ENCODE measurements at places on chromosomes 13 and 19.

DNA sequence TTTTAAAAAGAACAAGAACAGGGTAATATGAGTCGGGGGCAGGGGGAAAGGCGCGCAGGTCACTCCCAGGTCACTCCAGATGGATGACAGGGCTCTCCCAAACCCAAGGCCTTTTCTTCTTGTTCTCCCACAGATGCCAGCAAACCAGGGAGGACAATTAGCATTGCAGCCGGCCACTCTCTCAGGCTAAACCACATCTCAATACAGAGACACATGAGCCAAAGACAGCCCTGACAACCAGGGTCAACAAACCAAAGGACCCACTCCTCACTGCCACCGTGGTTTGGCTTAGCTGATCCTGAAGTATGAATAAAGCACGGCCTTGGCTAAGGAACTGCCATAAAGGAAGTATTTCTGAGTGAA, 47.3 kb downstream of the LATS2 start:
- no peak for DNase-seq

DNA sequence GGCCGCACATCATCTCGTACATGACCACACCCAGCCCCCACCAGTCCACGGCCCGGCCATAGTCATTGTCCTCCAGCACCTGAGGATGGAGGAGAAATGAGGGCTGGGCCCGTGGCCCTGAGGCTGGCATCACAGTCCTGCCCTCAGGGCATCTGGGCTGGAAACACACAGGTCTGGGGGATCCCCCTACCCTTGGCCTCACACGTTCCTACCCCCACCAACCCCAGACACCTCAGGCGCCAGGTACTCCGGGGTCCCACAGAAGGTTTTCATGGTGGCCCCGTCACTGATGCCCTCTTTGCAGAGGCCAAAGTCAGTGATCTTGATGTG, 9.5 kb upstream of the CCNP start:
- no peak for DNase-seq

GRCh38 chr19:18704971-18705370, 21.5 kb downstream of the CRTC1 start:
- no peak for DNase-seq

- no peak for DNase-seq
These were observed 880.4 kb downstream of the EFNB2 start for GRCh38 chr13:105655046-105655445.

GRCh38 chr19:11373166-11373884, 1.1 kb upstream of the SWSAP1 start:
- no peak for DNase-seq

GRCh38 chr19:47549261-47549862, 23.6 kb downstream of the ZNF541 start:
- DNase-seq, result no peak

- DNase-seq, result no peak
These were observed 64.5 kb downstream of the CHST8 start for GRCh38 chr19:33686262-33686661.

DNA sequence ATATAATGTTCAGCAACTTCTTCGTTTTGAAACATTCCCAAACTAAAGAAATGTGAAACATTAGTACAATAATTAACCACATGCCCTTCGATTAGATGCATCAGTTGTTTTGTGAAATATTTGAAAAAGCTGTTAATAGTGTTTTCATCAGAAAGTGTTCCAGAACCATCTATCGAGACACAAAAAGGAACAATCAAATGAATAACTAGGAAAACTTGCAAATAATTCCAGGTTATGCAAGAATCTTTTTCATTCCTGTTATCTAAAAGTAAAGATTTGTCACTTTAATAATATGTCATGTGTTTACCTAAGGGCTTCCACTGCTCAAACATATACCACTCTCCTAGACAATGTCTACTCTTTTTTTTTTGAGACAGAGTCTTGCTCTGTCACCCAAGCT, 904.2 kb upstream of the MIR17HG start:
- no peak for DNase-seq

DNA sequence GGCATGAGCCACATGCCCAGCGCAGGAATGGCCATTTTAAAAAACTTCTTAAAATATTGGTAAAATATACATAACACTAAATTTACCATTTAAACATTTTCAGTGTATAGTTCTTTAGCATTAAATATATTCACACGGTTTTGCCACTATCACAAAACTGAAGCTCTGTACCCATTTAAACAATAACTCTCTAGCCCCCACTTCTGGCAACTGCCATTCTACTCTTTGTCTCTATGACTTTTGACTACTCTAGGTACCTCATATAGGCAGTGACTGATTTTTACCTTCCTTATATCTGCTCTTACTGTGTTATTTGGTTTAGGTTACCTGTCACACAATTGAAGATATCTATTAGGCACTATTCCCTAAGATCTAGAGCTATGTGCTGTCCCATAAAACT, 2.3 kb upstream of the KBTBD7 start:
- no peak for DNase-seq

DNA sequence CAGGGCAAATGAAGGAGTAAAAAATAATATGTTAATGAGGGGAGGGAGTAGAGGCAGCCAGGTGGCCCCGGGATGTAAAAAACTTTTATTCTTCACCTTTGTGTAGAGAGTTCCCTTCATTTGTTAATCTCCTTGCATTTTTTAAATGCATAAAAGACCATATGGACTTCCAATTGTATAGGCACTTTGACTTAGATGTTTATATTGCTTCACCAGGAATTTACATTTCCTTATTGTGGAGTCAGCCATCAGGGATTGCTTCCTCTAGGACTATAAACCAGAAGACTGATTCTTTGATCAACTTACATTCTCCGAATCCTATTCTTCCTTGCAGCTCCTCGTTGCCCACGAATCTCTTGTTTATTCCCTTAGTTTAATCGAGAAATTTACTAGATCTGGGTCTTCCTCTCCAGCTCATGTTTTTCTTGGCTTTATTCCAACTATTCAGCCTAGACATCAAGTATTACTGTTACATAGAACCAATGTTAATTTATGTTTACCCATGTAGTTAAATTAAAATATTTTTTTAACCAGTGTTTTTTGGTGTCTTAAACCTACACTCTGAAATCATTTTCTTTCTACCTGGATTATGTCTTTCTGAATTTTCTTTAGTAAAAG, 1187.0 kb upstream of the SLC10A2 start:
- no peak for DNase-seq

- DNase-seq, result no peak
These were observed 14.5 kb upstream of the NFIC start for GRCh38 chr19:3351702-3352447.

GRCh38 chr13:98338310-98338709, 161.2 kb upstream of the RNF113B start:
- no peak for DNase-seq

DNA sequence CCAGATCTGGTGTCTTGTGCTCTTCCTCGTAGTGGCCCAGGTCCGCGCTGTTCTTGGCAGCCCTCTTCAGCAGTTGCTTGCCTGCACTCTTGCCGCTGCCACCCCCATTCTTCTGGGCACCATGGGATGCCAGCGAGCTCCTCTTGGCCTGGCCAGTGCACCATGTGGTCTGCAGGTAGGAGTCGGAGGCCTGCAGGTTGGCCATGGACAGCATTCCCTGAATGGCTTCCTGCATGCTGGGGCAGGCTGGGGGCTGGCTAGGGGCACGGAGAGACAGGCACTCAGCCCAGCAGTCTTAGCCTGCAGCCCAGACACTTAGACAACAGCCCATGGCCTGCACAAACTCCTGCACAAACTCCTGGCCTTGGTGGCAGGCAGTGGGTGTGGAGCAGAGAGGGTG, 234.9 kb downstream of the TUBA3C start:
- DNase-seq, result no peak

GRCh38 chr13:98144801-98145350, 2.0 kb downstream of the FARP1 start:
- DNase-seq, result peak; percentile 52

DNA sequence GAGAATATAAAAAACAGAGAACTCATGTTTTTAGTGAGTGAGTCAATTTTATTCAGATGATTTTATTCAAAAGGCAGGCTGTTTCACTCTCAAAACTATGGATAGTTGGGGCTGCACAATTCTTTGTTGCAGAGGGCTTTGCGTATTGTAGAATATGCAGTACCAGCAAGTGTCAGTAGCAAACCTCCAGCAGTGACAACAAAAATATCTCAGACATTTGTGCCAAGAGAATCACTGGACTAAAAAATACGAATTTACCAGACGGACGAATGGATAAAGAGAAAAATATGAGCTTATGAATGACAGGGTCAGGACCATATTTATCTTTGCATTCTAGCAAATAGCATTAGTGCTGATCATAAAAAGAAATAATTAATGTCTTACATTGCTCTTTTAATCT, 359.1 kb downstream of the FGF14 start:
- no peak for DNase-seq

DNA sequence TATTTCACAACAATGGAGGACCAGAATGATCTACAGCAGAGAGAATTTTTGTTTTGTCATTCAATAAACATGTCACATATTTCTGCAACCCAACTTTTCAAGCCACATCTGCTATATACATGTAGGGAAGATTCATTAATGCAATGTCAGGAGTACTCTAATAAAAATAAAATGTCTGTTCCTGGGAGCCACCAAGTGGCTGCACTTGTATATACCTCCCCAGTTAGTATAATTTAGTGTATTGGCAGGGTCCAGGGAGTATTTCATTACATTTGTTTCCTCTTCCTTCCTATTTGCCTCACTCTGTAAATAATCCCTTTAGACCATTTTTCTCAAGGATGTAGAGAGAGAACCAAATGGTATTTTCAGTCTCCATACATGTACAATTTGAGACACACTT, 1169.0 kb downstream of the DIAPH3 start:
- no peak for DNase-seq

DNA sequence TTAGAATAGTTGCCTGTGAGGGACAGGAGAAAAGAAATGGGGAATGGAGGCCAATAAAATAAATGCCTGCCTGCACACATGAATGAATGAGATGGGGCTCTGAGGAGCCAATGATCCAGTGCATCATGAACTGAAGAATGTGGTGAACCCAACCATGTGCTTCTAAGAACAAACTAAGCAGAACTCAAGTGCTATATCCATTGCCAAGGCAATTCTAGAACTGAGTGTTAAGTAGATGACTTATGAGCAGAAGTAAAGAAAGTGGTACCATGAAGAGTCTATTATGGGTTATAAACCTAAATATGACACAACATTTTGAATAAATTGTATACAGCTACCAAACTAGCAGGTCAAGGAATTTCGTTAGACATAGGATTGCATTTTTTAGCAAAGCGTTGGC, 186.1 kb downstream of the KATNAL1 start:
- DNase-seq, result no peak

- peak; percentile 66 for DNase-seq
These were observed 1.7 kb downstream of the KLF5 start for GRCh38 chr13:73060251-73061160.

- no peak for DNase-seq
These were observed 25.9 kb downstream of the DPF1 start for GRCh38 chr19:38197937-38198704.

GRCh38 chr13:39123578-39123977, 85.3 kb downstream of the NHLRC3 start:
- no peak for DNase-seq

DNA sequence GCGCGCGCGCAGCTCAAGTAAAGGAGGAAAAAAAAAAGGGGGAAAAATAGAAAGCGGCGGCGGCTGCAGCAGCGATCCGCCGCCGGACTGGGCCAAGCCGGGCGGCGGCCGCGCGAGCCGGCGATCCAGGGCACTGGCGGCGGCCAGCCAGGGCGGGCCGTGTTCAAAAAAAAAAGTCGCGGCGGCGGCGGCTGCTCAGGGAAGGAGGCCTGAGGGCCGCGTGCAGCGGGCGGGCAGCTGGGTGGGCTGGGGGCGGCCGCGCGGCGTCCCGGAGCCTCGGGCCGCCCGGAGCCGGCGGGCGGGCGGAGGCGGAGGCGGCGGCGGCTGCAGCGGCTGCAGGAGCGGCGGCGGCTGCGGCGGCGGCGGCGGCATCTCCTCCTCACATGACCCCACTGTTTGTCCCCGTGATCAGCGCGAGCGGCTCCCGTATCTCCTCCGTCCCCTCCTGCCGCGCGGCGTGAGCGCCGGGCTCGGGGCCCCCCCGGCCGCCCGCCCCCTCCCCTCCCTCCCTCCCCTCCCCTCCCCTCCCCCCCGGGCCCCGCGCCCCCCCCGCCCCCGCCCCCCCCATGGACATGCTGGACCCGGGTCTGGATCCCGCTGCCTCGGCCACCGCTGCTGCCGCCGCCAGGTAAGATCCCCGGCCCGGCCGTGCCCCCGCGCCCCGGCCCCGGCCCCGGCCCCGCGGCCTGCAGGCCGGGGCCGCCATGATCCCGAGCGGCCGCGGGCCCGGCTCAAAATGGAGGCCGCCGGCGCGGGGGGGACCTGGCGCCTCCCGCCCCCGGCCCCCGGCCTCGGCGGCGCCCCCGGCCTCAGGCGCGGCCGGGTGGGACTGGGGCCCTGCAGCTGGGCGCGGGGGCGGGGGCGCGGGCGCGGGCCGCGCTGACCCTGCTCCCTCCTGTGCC, at the start of gene USF2:
Gene USF2 (plus strand): TSS at position 427 of the 902 bp plus-strand sequence. CDS start 140 bp downstream, at position 567.
- peak; percentile 86 for DNase-seq

- DNase-seq, result no peak
These were observed 24.0 kb upstream of the ANKRD10 start for GRCh38 chr13:110938662-110939421.

DNA sequence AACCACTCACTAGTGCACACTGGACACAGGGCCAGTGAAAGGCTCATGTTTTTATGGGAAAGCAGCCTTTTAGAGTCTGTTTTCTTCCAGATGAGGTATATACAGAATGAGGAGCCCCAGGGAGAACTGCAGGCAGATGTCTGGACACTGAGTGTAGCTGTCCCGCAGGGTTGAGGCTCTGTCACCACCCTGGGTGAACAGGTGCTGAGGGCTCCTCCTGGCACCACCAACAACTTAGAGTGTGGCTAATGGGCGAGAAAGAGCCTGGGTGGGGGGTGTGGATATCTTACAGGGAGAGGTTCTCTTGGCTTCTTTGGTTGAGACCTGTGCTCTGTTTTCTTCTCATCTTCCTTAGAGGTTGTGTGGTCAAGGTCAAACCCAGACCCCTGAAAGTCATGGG, 202.1 kb upstream of the GPR12 start:
- DNase-seq, result no peak

GRCh38 chr19:56841193-56841543, 642 bp upstream of the PEG3 start:
- no peak for DNase-seq

DNA sequence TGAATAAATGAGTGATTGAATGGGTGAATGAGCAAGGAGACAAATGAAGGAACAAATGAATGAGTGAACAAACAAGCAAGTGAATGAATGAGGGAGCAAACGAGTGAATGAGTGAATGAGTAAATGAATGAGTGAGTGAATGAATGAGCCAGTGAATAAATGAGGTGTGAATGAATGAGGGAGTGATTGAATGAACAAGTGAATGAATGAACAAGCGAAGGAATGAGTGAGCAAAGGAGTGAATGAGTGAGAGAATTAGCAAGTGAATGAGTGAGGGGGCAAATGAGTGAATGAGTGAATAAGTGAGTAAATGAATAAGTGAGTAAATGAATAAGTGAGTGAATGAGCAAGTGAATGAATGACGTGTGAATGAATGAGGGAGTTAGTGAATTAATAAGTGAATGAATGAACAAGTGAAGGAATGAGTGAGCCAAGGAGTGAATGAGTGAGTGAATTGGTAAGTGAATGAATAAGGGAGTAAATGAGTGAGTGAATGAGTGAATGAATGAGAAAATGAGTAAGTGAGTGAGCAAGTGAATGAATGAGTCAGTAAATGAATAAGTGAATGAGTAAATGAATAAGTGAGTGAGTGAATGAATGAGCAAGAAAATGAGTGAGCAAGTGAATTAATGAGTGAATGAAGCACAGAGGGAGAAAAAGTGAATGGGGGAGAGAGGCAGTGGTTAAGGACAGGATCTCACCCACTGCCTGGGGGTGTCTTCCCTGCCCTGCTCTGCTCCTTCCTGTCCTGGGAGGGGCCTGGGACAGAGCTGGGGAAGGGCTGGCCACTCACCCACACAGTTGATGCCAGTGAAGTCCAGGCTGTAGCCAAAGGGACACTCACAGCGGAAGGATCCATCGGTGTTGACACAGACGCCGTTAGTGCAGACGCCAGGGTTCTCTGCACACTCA, 36.4 kb downstream of the CCL25 start:
- DNase-seq, result no peak

All from GM03348 (cell line).